A549 treated with RU486 at 1 μM for 4 hours (cell line): ENCODE measurements at places on chromosomes 6 and 20. TPM values are rescaled to one million over a fixed set of nuclear protein-coding genes. Genes with fewer than 3 reads are reported as not detected.

Gene NEURL2
- total RNA-seq, result 0.88 to 1.5 TPM (median 1.4 TPM) in 5 replicates

Gene SLC17A9
- 0.02 to 0.43 TPM (median 0.25 TPM) in 3 of 5 replicates, not detected in the others for total RNA-seq

Gene THBD
- 26.1 to 46.2 TPM (median 40.9 TPM) in 5 replicates for total RNA-seq

Gene LPIN3
- 7.5 to 12.1 TPM (median 8.4 TPM) in 5 replicates for total RNA-seq

Gene SLC17A2
- not detected in 5 replicates for total RNA-seq

Gene CRYBG1
- 0.27 to 1.0 TPM (median 0.72 TPM) in 5 replicates for total RNA-seq

Gene NMBR
- not detected in 5 replicates for total RNA-seq

Gene NHLRC1
- 1.1 to 2.2 TPM (median 1.7 TPM) in 5 replicates for total RNA-seq

Gene DEF6
- total RNA-seq, result 0.05 to 0.08 TPM (median 0.06 TPM) in 4 of 5 replicates, not detected in the other

Gene ITCH
- 19.5 to 35.8 TPM (median 32.0 TPM) in 5 replicates for total RNA-seq

Gene EGFL8
- total RNA-seq, result 0.95 to 2.5 TPM (median 2.2 TPM) in 5 replicates

Gene HLA-G
- total RNA-seq, result 0.13 TPM in 1 of 5 replicates, not detected in the others

Gene BNIP5
- not detected in 5 replicates for total RNA-seq

Gene CCN5
- total RNA-seq, result 22.0 to 38.0 TPM (median 23.7 TPM) in 5 replicates

Gene SLC26A8
- not detected in 5 replicates for total RNA-seq

Gene BLCAP
- 41.4 to 53.5 TPM (median 49.9 TPM) in 5 replicates for total RNA-seq

Gene MUCL3
- total RNA-seq, result 0.01 to 0.05 TPM (median 0.02 TPM) in 3 of 5 replicates, not detected in the others

Gene PROCR
- total RNA-seq, result 92.1 to 131 TPM (median 130 TPM) in 5 replicates

Gene SLPI
- 8.9 to 16.3 TPM (median 11.7 TPM) in 5 replicates for total RNA-seq

Gene BCAS4
- 28.7 to 33.6 TPM (median 31.2 TPM) in 5 replicates for total RNA-seq

Gene TMEM244
- not detected in 5 replicates for total RNA-seq

Gene C20orf204
- total RNA-seq, result 0.30 to 0.54 TPM (median 0.35 TPM) in 5 replicates
